ENCODE measurements at places on chromosomes 1 and 21.

DNA sequence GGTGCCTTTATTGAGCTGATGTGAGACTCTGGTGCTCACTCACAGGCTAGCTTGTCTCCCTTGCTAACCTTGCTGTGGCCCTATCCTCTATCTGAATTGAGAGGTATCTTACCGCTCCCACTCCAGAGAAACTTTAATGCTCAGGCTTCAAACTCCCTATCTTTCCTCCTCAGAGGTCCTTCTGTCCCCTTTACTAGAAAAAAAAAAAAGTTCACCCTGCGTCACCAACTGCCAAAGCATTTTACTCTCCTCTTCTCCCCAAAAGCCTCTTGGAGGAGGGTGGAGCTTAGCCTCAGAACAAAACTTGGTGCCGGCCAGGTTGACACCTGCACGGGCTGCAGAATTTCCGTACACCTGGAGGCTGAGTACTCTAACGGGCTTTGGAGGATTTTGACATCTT, 55.1 kb downstream of the ATP2B4 start:
- no peak for DNase-seq

GRCh38 chr1:3703786-3704371, 48.4 kb upstream of the CCDC27 start:
- no peak for DNase-seq

DNA sequence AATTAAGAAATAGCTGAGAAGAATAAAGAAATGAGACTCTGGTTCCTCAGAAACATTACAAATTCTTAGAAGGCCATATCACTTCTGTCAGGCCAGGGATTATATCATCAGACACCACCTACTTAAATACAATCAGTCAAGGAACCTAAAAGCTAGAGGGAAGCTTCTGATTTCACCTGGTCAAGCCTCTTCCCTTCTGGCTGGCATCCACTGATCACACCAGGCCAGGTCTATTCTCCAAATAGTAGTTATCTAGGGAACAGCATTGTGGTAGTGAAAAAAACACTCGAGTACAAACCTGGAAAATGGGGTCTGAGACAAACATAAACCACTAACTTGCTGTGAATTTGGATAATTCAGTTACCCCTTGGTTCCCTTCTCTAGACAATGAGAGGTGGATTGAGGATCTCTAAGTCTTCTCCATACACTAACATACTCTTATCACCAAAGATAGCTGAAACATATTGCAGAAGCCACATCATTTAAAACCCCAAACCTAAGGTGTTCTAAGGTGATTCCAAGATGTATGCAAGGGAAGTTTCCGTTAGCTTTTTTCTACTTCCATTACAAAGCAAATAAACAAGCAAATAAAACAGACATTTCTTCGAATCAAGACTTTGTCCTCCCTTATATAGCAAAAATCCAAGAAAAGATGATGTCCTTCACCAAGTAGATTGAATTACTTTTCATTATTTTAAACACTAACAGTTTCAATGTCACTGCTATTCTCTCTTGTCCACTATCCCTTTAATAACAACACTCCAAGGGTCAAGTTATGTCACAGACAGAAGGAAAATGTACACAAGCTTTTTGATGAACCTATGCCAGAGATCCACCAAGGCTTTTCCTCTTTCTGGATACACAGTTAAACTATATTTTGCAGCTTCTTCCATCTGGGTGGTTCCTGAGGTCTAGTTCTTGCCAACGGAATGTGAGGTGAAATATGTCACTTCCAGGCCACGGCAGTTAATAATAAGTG, 212.9 kb downstream of the KCNH1 start:
- DNase-seq: no peak

- DNase-seq: no peak
Observed at GRCh38 chr21:38929142-38929541, 123.4 kb downstream of the ETS2 start.

GRCh38 chr1:211607754-211608473, 29.0 kb upstream of the SLC30A1 start:
- no peak for DNase-seq

DNA sequence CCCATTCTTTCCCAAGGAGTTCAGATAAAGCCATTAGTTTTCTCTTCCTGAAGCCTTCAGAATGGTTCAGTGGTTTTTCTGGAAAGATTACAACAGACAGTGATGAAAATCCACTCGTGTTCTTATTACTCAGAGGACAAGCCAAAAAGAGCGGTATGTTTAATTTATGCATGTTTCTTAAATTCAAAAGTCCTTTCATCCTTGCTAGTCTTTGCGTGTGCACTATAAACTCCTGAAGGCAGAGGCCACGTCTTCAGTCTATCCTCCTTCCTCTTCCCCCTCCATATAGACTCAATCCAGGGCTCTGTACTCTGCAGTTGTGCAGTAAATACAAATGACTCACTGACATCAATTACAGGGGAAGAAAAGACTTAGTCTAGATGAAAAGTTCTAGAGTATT, 409.2 kb upstream of the PLXNA2 start:
- DNase-seq: no peak

DNA sequence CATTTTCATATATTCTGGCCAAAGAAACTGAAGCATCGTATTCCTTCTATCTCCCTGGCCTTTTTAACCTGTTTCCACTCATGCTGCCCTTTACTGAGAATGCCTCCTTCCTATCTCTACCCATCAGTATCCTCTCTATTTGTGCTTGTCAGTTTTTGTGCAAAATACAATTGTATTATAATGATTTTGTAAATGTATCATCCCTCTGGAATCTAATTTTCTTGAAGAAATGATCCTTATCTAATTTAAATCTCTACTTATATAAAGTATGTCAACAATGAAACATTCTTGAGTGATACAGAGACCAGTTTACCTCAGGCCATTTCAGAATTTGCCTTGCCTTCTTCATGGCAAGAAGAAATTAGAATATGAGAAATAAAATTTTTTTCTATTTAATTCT, 59.0 kb upstream of the TEKT2 start:
- DNase-seq: no peak

DNA sequence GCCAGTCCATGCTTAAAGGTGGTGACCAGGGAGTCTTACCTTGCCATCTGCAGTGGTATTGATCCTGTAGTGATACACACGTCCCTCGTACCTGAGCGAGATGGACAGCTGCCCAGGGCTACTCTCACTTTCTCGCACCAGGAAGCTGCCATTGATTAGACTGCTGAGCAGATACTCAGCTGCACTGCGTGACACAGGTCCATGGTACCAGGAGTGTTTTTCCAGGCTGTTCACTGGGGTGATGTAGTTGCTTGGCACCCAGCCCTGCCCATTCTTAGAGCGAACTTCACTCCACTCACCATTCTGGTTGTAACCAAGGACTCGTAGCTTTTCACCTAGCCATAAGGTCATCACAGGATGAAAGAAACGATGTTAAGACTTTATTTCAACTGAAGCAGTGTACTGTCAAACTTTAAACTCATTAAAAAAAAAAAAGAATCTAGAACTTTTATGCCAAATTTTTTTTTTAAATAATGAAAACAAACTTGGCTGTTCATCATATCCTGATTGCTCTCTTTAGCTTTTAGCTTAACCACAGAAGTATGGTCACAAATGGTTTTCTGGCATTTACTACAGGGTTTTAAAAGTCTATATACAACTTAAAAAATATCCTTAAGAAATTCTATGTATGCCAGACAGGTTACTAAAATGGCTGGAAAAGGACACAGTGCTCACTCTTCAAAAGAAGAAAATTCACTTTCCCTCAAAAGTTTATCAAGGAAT, 44.6 kb downstream of the TOR3A start:
- no peak for DNase-seq

GRCh38 chr1:226447932-226448665, 40.2 kb upstream of the PARP1 start:
- DNase-seq: no peak

DNA sequence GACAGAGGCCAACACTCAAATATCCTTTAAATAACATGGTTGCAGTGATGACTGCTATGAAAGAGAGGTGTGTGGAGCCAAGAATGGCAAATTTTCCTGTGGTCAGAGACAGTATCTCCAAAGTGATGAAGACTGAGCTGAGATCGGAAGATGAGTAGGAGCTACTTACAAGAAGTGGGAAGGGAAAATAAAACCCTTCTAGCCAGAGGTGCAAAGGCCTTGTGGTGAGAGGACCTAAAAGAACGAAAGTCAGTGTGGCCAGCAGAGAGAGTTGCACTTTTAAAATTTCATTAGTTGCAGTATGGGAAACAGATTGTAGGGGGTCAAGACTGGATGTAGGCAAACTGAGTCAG, 17.8 kb downstream of the SLAMF7 start:
- no peak for DNase-seq

DNA sequence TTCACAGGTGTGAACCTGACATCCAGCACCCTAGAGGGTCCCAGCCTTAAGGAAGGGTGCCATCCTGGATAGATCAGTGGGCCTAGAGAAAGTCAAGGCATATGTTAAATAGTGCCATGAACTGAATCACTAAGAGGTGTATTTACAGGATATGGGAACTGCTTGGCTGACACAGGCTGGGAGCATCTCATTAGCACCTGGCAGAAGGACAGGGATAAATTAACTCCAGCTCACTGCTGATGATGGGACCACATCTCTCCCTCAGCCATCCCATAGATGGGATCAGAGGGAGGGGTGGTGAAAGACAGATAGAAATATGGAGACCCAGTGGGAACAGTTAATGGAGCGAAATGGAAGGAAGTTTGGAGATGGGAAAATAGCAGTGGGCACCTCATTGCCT, 122.0 kb downstream of the IGSF21 start:
- no peak for DNase-seq

- DNase-seq: peak; percentile 18
Observed at GRCh38 chr1:77976433-77977076, 2.3 kb downstream of the FUBP1 start.

DNA sequence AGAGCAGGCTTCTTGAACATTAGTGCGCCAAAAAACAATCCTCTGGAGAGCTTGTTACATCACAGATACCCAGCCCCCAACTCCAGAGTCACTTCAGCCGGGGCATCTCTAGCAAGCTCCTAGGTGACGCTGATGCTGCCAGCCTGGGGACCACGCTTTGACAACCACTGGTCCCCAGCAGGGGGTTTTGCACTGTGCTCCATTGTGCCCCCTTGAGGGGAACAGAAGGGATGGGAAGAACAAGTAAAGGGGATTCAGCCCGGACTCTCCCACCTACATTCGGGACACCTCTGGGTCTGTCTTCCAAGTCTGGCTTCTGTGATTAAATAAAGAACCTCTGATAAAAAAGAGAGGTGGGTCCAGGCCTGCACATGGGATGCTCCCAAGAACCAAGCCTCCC, 60.4 kb downstream of the ATP5PO start:
- DNase-seq: no peak

GRCh38 chr1:27237112-27237511, 2.7 kb downstream of the WDTC1 start:
- no peak for DNase-seq

- DNase-seq: no peak
Observed at GRCh38 chr1:5488448-5488847, 503.8 kb downstream of the NPHP4 start.

- no peak for DNase-seq
Observed at GRCh38 chr1:226310637-226311195, 1.8 kb upstream of the LIN9 start.

DNA sequence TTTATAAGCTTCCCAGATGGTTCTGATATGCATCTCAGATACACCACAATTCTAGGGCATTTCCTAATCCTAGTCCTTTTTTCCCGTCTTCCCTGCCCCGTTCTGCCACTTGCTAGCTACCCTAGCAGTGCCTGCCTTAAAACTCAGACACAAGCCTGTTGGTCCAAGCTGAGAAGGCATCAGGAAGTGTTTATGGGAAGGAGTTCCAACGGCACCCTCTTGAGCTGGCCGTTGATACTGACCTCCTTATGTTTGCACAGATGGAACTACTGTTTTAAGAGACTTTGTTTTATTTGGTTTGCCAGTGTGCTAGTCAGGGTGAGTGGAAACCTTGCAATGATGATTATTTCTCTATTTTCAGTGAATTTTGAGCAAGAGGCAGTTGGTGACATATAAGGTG, 67.2 kb downstream of the UCK2 start:
- no peak for DNase-seq

DNA sequence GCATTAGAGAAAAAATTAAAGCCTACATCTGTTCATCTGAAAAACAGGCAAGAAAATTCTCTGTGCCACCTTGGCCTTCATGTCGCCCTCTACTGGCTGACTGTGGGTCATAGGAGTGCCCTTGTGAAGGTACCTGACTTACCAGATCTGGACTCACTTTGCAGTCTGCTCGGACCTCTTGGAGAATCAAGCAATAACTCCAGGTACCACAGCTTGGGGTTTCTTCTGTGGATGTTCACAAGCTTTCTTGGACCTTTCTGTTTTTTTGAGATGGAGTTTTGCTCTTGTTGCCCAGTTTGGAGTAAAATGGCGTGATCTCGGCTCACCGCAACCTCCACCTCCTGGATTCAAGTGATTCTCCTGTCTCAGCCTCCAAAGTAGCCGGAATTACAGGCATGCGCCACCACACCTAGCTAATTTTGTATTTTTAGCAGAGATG, 2.4 kb upstream of the PRAMEF18 start:
- peak; percentile 50 for DNase-seq

- DNase-seq: no peak
Observed at GRCh38 chr1:20648438-20648837, 12.7 kb downstream of the DDOST start.

- no peak for DNase-seq
Observed at GRCh38 chr1:115725600-115725999, 42.9 kb downstream of the CASQ2 start.

- DNase-seq: no peak
Observed at GRCh38 chr1:115655916-115656315, 14.1 kb downstream of the VANGL1 start.

GRCh38 chr1:236303675-236304074, 21.9 kb upstream of the ERO1B start:
- no peak for DNase-seq

GRCh38 chr1:221880182-221880581, 138.3 kb upstream of the DUSP10 start:
- DNase-seq: no peak

DNA sequence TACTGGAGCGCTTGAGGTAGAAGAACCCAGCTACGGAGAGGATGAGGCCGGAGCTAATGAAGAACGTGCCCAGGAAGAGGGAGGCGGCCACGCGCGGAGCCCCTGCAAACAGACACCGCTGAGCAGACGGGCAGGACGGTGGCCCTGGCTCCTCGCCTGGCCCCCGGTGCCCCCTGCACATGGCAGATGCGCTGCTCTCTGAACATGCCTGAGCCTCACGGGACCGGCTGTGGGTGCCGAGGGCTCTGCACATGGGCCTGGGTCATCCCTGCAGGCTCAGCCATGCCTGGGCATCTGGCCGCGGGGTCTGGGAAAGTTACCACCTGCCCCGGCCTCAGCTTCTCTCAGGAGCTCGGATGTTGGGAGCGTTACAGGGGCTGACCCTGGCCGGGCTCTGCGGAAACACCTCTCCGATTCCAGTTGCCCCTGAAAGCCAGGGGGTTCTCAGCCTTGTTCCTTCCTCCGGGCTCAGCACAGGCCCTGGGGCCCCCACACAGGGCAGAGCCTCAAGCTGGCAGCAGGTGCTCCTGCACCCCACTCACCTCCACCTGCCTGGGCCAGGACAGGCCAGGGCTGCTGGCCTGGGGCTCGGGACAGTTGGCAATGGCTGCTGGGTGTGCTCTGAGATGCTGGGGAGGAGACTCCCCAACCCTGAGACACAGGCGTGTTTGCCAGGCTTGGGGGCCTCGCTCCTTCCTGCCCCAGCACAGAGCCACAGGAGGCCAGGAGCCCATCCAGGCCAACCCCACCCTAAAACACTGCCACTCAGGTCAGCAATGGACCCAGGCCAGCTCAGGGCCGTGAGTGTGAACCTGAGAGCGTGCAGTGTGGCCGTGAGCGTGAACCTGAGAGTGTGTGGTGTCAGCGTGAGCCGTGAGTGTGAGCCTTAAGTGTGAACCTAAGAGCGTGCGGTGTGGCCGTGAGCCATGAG, 12.1 kb upstream of the RNF223 start:
- DNase-seq: no peak

- no peak for DNase-seq
Observed at GRCh38 chr1:86155807-86156565, 586 bp downstream of the COL24A1 start.
